ENCODE measurements at places on chromosomes 3 and 15.

GRCh38 chr15:80929689-80930088, 59.9 kb downstream of the MESD start:
- DNase-seq, result no peak

DNA sequence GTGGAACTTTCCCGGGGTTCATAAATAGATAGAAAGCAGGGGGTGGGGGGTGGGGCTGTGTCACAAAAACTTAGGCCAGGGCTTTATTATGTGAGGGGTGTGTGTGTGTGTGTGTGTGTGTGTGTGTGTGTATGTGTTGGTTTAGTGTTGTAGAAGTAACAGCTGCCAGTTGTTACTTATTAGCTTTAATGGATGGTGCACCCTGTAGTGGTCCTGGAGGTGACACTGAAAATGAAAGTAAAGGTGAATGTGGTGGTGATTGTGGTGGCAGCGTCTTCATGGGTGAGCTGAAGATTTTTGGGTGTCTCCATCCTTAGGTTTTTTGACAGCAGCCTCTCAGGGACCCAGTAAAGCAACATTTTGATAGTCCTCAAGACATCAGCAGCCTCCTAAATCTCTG, 449.9 kb downstream of the PDCD6IP start:
- no peak for DNase-seq

DNA sequence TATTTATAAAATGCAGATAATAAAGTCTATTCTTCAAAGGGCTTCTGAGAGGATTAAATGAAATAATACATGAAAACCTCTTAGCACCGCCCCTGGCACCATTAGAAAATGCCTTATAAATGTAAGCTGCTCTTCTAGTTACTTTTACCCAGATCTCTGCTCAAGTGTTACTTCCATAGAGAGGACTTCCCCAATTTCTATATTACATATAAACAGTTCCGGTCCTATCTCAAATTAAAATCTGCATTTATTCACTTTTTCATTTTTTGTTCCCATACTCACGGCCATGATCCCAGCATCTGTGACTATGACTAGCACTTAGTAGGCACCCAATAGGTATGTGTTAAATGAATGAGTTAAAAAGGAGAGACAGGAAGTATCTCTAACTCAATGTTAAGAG, 890.9 kb upstream of the CFAP20DC start:
- no peak for DNase-seq

- DNase-seq, result peak; percentile 20
Measured at GRCh38 chr15:70103880-70104626, 6.3 kb upstream of the TLE3 start.

DNA sequence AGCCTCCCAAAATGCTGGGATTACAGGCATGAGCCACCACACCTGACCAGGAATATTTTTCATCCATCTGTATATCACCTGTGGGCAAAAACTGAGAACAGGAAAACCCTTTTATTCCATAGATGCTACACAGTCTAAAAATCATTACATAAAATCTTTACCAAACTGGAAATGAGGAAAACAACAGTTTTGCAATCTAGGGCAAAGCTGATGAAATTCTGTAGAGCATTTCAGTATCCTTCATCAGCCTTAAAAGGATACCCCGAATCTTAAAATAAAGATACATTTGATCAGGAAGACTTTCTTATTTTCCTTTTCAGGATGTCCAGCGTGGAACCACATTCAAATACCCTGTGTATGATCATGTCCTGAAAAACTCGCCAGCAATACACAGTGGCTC, 7.1 kb downstream of the SIAH2 start:
- no peak for DNase-seq

GRCh38 chr3:25277503-25277902, 150.6 kb upstream of the RARB start:
- DNase-seq, result no peak

DNA sequence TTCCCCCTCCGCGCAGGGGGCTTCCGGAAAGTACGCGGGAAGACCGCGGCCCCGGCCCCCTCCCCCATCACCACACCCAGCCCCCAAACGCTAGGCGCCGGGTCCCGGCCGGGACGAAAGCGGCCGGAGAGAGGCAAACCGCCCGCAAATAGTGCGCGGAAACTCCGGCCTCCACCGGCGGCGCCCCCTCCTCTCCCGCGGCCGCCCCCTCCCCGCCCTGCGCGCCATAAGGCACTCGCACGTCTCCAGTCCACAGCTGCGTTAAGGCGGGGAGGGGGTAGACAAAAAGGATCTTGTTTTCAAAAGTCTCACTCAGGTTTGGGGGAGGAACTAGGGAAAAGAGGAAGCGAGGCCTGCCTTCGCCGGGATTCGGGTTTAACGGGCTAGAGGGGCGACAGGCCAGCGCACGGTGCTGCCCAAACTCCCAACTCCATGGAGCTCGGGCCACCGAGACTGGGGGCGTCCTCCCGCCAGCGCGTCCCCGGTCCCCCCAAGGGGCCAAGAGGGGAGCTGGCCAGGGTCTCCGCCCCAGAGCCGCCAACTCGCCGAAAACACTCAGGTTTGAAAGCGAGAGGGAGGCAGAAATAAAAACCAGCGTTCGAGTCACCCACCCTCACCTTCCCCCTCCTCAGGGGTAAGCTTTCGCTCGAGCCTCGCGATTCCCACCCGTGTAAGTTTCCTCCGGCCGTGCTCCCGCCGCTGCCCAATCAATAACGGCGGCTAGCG, 1.8 kb downstream of the ANP32A start:
- peak; percentile 63 for DNase-seq

- no peak for DNase-seq
Measured at GRCh38 chr3:157336252-157337009, 100.2 kb upstream of the PTX3 start.

GRCh38 chr3:30286811-30287210, 319.6 kb upstream of the TGFBR2 start:
- no peak for DNase-seq

Measured in body of pancreas (tissue), 4 donors.